A549 treated with Mapracorat at 1 μM for 4 hours (cell line): ENCODE measurements at places on chromosomes 4 and X. TPM values are rescaled to one million over a fixed set of nuclear protein-coding genes. Genes with fewer than 3 reads are reported as not detected.

NOX1 gene
- 0.07 to 0.14 TPM (median 0.10 TPM) in 3 of 5 replicates, not detected in the others for total RNA-seq

LGI2 gene
- total RNA-seq = 0.08 to 0.41 TPM (median 0.11 TPM) in 5 replicates

NAA11 gene
- total RNA-seq = not detected in 5 replicates

NWD2 gene
- total RNA-seq = not detected in 5 replicates

HEPH gene
- total RNA-seq = not detected in 5 replicates

PCDH10 gene
- total RNA-seq = 0.11 to 0.30 TPM (median 0.13 TPM) in 5 replicates

KLHL13 gene
- 0.17 to 0.34 TPM (median 0.22 TPM) in 5 replicates for total RNA-seq

CT45A10 gene
- total RNA-seq = 0.22 TPM in 2 of 5 replicates, not detected in the others

FGF13 gene
- total RNA-seq = 0.13 TPM in 1 of 5 replicates, not detected in the others

SLIT2 gene
- total RNA-seq = 0.02 to 0.03 TPM (median 0.02 TPM) in 3 of 5 replicates, not detected in the others

TMEM150C gene
- total RNA-seq = 0.53 to 1.4 TPM (median 1.0 TPM) in 5 replicates

ERAS gene
- not detected in 5 replicates for total RNA-seq

PDHA1 gene
- 268 to 316 TPM (median 290 TPM) in 5 replicates for total RNA-seq

SPRY1 gene
- total RNA-seq = 3.7 to 5.1 TPM (median 4.2 TPM) in 5 replicates

DRD5 gene
- not detected in 5 replicates for total RNA-seq

MTTP gene
- total RNA-seq = not detected in 5 replicates

FABP2 gene
- not detected in 5 replicates for total RNA-seq

CT45A5 gene
- not detected in 5 replicates for total RNA-seq

TCEANC gene
- 0.63 to 1.1 TPM (median 0.83 TPM) in 5 replicates for total RNA-seq

CXXC4 gene
- total RNA-seq = 0.02 TPM in 2 of 5 replicates, not detected in the others

AFF2 gene
- 0.02 TPM in 1 of 5 replicates, not detected in the others for total RNA-seq

NEUROG2 gene
- not detected in 5 replicates for total RNA-seq

TLR2 gene
- total RNA-seq = 0.29 to 0.79 TPM (median 0.51 TPM) in 5 replicates

SPANXB1 gene
- total RNA-seq = 1.3 to 3.9 TPM (median 2.5 TPM) in 5 replicates

PDE6B gene
- total RNA-seq = 0.22 TPM in 1 of 5 replicates, not detected in the others

SRPX2 gene
- 2.1 to 3.4 TPM (median 2.7 TPM) in 5 replicates for total RNA-seq

DCUN1D4 gene
- 11.9 to 21.4 TPM (median 16.4 TPM) in 5 replicates for total RNA-seq

CCNB3 gene
- 0.43 to 1.3 TPM (median 0.53 TPM) in 5 replicates for total RNA-seq

RNF175 gene
- not detected in 5 replicates for total RNA-seq

MSX1 gene
- total RNA-seq = 4.6 to 10.0 TPM (median 8.2 TPM) in 5 replicates

USP51 gene
- 0.41 to 0.60 TPM (median 0.43 TPM) in 5 replicates for total RNA-seq

MTM1 gene
- 5.3 to 7.4 TPM (median 6.3 TPM) in 5 replicates for total RNA-seq
